ENCODE measurements at places on chromosomes 5 and 9. TPM values are rescaled to one million over a fixed set of nuclear protein-coding genes. Genes with fewer than 3 reads are reported as not detected.

The SH3GL2 gene
- not detected for total RNA-seq

The LCN1 gene
- total RNA-seq: 0.42 TPM

The IRGM gene
- not detected for total RNA-seq

- no peak for DNase-seq
These were observed 69.4 kb downstream of the EBF1 start for GRCh38 chr5:159030357-159030756.

- DNase-seq: no peak
These were observed 77.6 kb downstream of the CD180 start for GRCh38 chr5:67119010-67119409.

GRCh38 chr5:2894736-2895135, 143.3 kb upstream of the IRX2 start:
- DNase-seq: no peak

DNA sequence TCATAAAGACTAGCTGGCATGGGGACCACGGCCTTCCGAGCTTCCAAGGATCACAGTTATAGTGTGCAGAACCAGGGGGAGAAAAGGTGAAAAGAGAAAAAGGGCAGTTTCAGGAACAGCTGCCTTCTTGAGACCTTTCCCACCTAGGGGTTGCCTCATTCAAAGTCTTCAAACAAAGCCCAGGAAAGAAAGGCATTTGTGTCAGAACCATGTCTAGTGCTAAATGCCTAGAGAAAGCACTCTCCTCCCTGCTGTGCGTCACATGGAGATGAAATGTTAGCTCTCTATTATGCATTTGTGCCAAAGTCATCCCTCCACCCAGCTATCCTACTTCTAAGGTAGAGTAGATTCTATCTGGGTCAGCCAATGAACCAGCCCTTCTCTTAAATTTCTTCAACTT, 1037.3 kb upstream of the WWC1 start:
- no peak for DNase-seq

DNA sequence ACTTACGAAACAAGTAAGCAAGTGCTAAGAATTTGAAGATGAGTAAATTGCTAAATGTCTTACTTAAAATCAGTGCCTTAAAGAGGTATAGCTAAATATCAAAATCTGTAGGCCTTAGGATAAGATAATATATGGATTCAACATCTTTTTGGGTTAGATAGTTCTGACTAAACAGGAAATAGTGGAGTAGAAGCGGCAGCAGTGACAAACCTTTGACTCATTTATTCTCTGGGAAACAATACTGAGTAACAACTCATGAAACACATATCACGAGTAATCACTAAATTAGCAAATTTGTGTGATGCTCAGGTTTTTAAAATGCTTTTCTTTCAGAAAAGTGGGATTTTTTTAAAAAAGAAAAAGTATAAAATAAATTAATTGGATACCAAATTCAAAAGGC, 762.1 kb upstream of the TYRP1 start:
- DNase-seq: no peak

DNA sequence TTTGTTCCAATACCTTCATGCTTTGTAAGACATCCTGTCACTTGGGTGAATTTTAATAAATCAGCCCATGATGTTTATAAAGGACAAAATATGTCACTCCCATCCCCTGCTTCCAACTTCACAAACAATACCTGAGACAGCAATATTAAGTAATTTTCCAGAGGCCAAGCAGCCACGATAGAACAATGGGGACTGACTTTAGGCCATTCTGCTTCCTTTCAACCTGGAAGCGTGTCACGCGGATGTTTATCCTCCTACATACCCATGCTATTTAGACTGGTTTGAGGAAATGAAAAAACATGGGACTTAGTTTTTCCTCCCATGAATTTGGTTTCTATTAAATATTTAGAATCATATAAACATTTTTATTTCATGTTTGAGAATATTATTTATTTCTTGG, 82.9 kb downstream of the GRAMD2B start:
- no peak for DNase-seq

Data from right cardiac atrium (tissue), 5 donors.